Hypothalamus (tissue), 51 donors: ENCODE measurements at places on chromosomes 2 and 18.

GRCh38 chr2:130826821-130827501 lies 9.8 kb upstream of the ARHGEF4 start:
- DNase-seq, result no peak

- no peak for DNase-seq
Measured at GRCh38 chr2:217742841-217743240, 260.0 kb downstream of the TNS1 start.

DNA sequence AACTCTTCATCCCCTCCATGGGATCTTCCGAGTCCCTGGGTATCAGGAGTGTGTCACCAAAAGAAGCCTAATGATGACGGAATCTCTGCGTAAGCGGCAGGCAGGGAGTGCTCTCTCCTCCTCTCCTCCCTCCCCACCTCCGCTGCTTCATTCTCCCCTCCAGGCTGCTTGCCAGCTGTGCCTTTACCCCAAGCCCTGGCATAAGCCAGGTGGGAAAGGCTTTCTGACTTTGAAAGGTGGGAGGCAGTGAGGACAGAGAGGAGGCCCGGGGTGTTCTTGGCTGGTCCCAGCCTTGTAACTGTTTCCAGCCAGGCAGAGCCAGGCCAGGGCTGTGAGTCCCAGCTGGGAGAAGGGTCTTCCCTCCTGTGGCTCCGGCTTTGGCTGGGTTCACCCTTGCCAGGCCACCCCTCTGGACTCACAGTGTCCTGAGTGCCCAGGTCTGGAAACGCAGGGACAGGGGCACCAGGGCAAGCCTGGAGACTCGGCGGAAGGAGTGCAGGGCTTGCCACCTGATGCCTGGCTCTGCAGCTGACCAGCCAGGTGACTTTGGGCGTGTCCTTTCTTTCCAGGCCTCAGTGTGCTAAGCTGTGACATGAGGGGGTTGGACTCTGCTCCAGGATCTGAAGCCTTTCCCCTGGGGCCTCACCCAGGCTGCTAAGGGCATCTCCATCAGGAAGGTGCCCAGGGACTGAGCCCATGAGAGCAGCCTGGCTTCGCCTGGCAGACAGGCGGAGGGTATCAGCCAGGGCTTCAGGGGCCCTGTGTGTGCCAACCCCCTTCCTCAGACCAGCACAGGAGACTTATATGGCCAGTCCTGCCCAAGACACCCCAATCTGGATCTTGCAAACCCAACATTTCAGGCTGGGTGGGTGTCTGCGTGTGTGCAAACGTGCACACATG lies 32.7 kb upstream of the HPCAL1 start:
- no peak for DNase-seq

- no peak for DNase-seq
Measured at GRCh38 chr2:110955556-110955955, 165.2 kb upstream of the BCL2L11 start.

GRCh38 chr2:182081602-182082260 lies 96.1 kb downstream of the PPP1R1C start:
- no peak for DNase-seq

GRCh38 chr2:44181648-44182047 lies 13.0 kb downstream of the PPM1B start:
- no peak for DNase-seq

GRCh38 chr18:79964330-79965118 lies at the start of gene HSBP1L1:
HSBP1L1 (plus strand) TSS chr18:79964643; CDS start chr18:79964736, 93 bp downstream.
- DNase-seq, result peak; percentile 31

- DNase-seq, result no peak
Measured at GRCh38 chr2:23422089-23423061, 37.4 kb downstream of the KLHL29 start.

DNA sequence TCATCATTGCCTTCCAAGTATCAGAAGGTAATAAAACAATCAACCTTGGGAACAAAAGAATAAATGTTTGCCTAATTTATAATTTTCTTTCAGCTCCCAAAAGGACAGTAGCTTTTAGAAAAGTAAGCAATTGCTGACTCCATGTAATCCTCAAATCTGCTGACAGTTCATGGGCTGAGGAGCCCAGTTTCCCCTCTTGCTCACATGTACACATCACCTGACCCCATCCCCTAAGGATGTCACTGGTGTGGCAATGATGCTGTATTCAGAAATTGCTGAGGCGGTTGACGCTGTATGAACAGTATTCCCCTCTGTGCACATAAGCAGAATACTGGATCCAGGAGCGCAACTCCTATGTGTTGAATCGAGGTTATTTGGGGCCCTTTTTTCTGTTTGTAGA lies 56.1 kb upstream of the LYPD1 start:
- DNase-seq, result no peak

GRCh38 chr2:146844226-146844990 lies 1000.4 kb upstream of the ACVR2A start:
- DNase-seq, result no peak

GRCh38 chr2:58054264-58054663 lies 7.7 kb downstream of the VRK2 start:
- DNase-seq, result no peak

DNA sequence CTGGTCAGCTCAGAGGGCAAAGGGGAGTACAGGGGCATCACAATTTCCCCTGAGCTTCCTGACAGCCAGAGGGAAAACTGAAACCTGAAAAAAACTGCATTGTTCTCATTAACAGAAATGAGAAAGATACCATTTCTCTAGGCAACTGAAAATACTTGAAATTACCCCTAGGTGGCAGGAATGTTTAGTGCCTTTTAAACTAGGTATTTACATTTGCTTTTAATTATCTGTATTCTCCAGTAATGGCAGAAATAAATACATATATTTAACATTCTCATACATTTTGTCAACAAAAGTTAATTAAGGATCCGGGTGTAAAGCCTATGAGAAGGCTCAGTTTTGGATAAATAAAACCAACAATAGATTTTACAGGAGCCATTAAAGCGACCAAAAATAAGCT lies 34.5 kb downstream of the RPL31 start:
- no peak for DNase-seq
